ENCODE measurements at places on chromosomes 5 and 9. TPM values are rescaled to one million over a fixed set of nuclear protein-coding genes. Genes with fewer than 3 reads are reported as not detected.

TXNDC8 gene
- total RNA-seq: not detected

MRPS30 gene
- 42.1 TPM for total RNA-seq

STPG3 gene
- total RNA-seq: not detected

HIGD2A gene
- total RNA-seq: 97.7 TPM

FAM78A gene
- 102 TPM for total RNA-seq

DNA sequence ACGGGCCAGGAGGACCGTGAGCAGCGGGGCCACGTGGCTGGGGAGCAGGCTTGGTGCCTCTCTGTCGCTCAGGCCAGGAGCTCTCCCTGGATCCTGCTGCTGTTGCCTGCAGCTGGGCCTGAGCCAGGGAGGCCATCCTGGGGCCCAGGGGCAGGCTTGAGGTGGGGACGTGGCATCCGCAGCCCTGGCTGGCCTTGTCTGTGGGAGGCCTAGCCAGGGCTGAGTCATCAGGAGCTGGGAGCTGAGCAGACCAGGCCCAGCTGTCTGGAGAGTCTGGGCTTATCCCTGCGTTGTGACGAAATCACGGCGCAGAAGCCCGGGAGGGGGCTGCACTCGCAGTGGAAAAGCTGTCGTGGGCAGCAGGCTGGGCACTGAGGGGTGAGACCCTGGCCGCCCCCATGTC, 138.8 kb upstream of the COL5A1 start:
- peak; percentile 20 for DNase-seq

DNA sequence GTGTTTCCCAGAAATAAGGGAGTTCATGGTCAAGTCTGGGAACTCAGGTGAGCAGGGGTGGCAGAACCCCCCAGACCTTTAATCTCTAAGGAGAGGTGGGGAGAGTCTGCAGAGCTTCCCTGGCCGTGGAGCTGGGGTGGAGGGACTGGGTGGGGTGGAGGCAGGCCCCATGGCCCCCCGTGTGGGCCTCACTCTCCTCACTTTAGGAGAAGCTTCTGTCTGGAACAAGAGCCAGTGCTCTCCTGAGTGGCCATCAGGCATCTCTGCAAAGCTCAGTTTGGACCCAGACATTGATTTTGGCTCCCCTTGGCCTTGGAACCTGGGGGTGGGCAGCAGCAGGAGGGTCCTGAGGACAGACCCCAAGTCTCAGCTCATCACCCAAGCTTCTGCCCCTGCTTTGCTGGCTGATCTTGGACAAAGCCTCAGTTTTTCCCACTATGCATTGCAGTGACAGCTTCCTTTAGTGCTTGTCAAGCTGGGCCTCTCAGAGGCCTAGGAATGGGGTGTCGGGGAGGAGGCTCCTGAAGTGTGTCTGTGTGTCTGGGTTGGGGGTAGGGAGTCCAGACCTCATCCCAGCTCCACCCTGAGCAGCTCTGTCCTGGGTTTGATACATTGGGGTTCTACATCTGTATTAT, 3.5 kb upstream of the GBGT1 start:
- DNase-seq: no peak

- no peak for DNase-seq
These were observed 104.8 kb downstream of the GABBR2 start for GRCh38 chr9:98603821-98604383.

Measured in activated naive CD8-positive, alpha-beta T cell treated with anti-CD3 and anti-CD28 coated beads, Interleukin-2, amount 10 ng/mL, durations not matched to agents 7 days and 5 days (primary cell).